HFFc6 (cell line): ENCODE measurements at places on chromosomes 11 and 22. TPM values are rescaled to one million over a fixed set of nuclear protein-coding genes. Genes with fewer than 3 reads are reported as not detected.

The HBE1 gene
- not detected in 3 replicates for total RNA-seq

DNA sequence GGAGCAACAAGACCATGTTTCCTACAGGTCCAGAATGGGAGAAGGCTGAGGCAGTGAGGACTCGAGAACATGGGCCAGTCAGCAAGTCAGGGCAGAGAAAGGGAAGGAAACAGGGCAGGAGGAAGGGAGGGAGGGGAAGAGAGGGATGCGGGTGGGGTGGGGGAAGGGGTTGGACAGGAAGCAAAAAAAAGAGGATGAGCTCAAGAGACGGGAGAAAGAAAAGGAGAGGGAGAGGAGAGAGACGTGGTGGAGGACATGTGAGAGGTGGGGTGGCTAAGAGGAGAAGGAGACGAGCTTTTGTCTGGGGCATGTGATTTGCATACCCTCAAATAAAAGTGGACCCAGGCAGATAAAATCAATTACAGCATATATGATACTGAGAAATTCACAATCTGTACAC lies 389.5 kb upstream of the B3GAT1 start:
- no peak for DNase-seq

The OPCML gene
- total RNA-seq: 0.28 to 1.4 TPM (median 0.63 TPM) in 3 replicates

The SCGB2A2 gene
- total RNA-seq: not detected in 3 replicates

The SBF1 gene
- total RNA-seq: 72.6 to 76.7 TPM (median 72.8 TPM) in 3 replicates

- no peak for DNase-seq
Observed at GRCh38 chr11:76114238-76114637, 92.1 kb downstream of the WNT11 start.

- DNase-seq: no peak
Observed at GRCh38 chr11:71302911-71303310, 50.5 kb upstream of the SHANK2 start.

DNA sequence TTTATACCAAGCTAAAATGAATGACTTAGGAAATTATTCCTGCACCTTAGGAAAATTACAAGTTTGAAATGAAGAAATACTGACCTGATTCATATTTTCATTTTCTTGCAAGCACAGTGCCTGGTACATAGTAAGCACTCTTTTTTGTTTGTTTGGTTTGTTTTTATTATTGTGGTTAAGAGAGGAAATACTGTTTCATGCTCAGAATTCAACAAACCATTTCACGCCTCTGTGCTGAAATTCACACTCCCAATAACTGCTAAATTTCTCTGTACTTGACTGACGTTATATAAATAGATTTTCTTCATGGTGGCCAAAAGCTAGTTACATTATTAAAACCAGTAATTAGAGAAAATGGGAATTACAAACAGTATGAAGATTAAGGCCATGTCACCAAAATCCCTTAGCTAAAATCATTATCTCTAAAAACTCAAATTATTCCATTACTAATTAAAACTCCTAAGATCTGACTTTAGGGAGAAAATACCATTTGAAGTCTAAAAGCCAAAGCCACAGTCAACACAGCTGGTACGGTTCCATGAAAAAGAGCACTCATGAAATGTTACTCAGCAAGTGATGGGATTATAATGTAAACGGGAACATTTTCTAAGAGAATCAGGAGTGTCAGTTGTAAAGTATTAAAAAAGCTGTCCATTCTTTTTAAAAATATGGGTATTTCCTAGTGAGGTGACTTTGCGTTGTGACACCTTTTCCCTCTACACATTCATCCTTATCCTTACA lies 77.8 kb upstream of the DDI1 start:
- DNase-seq: no peak

The YPEL4 gene
- total RNA-seq: 0.11 to 0.45 TPM (median 0.14 TPM) in 3 replicates

- DNase-seq: no peak
Observed at GRCh38 chr11:33403344-33403743, 146.2 kb downstream of the HIPK3 start.

GRCh38 chr11:60912223-60912850 lies 1.6 kb upstream of the TMEM109 start:
- no peak for DNase-seq

GRCh38 chr11:7655253-7656217 lies 17.8 kb downstream of the CYB5R2 start:
- no peak for DNase-seq

DNA sequence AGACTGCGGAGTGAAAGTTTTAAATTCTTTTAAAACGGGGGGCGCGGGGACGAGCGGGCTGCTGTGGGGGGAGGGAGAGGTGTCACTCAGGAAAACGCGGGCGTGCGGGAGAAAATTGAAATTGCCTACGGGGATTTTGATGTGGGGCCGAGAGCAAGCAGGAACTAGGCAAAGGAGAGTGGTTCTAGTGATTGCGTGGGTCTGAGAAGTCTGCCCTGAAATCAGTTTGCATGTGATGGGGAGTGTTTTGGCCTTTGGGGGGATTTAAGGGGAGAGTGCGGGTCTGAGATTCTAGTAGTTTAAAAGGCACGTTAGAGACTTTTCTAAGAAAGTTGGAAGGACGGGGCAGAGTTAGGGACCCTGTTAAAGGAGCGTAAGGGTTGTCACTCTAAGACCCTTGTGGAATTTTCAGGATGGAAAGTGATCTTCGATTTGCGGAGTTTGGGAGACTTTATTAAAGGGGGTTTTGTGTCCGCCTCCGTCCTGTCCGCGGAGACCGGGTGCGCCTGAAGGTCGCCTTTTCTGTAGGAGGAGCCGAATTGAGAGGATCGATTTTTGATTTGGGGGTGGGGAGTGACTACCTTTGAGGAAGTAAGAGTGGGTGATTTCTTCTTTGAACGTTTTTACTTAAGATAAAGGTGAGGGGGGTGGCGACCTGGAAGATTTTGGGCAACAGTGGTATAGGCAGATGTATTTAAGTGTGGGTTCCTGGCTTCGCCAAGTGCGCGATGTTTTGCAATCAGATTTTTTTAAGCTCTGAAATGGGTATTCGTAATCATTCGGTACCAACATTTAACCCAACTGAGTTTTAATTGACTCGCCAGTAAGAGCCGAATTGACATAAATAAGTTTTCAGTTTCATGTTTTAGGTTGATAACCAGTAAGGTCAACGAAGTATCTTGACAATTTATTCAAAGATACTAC lies 1.1 kb downstream of the EED start:
- DNase-seq: no peak

DNA sequence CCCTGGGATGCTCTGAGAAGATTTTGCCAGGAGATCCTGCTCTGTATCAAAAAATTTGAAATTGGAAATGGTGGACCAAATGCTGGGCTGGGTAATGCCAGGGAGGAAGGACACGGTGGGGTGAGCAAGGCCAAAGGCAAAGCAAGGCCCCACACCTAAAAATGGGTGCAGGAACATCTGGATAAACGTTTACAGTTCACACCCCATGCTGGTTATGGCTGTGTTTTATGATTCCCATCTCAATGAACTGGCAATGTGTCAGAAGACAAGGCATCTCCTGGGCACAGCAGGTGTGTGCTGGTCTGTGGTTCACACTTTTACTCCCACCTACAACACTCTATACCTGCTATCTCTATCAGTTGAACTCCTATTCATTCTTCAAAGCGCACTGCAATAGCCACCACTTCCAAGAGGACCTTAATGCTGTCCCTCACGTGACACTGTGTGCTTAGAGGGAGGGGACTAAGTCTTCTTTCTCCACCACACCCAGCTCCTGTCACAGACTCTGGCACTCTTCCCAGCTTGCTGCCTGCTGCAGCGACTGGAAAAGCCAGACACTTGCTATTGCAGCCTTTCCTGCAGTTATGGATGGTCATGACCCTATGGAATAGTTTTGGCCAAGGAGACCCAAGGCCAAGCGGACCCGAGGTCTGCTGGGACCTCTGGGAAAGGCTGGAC lies 277.5 kb downstream of the CTTN start:
- no peak for DNase-seq

The AQP11 gene
- 1.5 to 1.9 TPM (median 1.8 TPM) in 3 replicates for total RNA-seq

The HIC2 gene
- 2.0 to 2.6 TPM (median 2.4 TPM) in 3 replicates for total RNA-seq

DNA sequence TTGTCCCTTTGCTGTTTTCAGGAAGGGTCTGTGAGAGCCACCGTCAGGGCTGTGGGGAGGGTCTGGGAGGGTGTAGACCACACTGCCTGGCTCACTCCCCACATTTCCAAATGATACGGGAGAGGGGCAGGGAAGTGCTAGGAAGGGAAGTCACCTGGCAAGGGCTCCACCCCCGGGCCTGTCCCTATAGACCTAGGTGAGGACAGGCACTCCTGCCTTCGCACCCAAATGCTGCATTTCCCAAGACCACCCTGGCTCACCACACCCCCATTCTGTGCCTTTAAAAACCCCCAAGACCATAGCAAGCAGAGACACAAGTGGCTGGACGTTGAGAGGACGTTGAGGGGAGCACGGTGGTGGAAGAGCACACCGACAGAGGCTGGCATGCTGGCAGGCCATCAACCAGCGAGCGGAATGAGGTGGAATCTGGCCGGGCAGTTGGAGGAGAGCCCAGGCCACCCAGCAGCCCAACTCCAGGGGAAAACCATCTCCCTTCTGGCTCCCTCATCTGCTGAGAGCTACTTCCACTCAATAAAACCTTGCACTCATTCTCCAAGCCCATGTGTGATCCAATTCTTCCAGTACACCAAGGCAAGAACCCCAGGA lies 45.7 kb downstream of the GNB1L start:
- no peak for DNase-seq

DNA sequence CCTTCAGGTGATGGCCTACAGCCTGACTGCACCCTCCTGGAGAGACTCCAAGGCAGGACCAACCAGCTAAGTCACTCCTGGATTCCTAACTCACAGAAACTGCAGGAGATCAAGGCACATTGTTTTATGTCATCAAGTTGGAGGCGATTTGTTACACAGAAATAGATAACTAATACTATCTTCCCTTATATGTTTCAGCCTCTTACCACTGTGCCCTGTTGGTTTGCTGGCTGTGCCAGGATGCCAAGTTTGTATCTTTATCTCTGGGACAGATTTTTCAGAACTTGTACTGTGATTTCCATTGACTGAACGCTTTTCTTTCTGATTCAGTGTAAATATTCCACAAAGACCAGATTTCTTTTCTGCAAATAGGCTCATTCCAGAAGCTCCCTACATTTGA lies 76.2 kb upstream of the OPCML start:
- no peak for DNase-seq

DNA sequence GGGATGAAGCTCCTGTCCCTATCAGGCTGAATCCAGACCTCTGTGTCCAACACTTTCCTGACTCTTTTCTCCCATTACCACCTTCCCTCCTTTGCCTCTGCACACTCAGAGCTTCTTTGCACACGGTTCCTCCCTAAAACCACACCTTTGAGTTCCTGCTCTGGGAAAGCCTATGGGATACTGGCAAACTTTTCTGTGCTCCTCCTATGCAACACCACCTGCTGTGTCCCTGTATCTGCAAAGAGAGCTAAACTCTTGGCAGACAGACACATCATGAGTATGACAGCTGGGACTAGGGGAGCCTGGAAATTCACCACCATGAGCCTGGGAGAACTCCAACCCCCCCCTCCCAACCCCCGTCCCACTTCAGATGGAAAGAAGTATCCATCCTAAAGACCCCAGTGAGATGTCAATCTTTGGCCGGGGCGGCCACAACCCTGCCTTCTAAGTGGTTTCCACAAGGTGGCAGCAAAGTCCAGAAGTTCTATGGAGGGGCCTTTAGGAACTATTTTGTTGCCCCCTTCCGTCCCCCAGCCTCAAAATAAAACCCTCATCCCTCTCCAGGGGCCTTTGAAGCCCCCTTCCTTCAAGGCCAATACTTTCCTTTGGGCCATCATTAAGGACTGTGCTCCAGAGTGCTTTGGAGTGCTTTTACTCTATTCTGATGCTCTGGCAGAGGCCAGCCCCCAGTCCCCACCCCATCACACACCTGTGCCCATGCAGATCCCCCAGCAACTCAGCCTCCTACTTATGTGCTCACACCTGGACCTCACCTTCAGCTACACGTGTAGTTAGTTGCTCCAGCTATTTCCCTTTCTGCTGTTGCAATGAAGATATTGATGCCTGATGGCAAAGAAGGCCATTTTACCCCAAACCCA lies 19.4 kb downstream of the HTR3A start:
- no peak for DNase-seq

The FEN1 gene
- total RNA-seq: 25.6 to 48.5 TPM (median 40.9 TPM) in 3 replicates

The ASPHD2 gene
- 1.0 to 2.2 TPM (median 2.1 TPM) in 3 replicates for total RNA-seq

DNA sequence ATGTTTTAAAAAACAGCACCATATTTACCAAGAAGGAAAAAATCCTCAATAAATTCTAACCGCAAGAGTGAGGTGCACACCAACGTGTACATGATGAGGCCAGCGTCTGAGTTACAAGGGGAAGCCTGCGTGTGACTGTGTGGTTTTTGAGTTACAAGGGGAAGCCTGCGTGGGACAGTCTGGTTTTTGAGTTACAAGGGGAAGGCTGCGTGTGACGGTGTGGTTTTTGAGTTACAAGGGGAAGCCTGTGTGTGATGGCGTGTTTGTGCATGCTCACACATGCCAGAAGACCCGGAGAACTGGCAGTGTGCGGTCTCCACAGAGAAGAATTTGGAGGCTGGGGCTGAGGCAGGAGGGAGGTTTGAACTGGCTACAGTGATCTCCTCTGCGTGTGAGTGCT lies 1376.4 kb downstream of the TBC1D22A start:
- no peak for DNase-seq

DNA sequence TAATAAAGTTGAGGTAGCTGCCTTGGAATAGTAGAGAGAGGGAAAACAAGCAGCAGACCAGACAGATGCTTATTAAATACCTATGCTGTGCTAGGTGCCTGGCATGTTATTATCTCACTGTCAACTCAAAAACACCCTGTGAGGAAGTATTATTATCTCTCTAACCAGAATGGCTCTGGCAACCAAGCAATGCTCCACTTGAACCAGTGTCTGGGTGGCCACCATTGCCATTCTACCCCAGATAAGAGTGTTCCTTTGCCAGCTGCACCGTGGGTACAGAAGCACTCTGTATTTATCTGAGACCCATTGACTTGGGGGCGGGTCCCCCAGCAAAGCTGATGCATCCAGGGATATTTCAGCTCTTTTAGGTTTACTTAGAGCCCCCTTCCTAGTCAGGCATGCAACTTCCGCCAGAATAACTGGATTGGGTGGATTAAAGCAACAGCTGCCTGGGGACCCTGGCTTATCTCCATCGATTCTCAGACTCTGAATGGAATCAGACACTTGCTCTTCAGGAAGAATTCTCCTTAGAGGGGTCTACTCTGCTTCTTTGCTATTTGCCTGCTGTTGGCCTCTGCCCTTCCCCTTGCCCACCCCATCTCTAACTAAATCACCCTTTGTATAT lies 49.1 kb downstream of the RCN1 start:
- DNase-seq: no peak

The KCNJ4 gene
- not detected in 3 replicates for total RNA-seq
